BJ (cell line): ENCODE measurements at places on chromosomes 3 and 15.

GRCh38 chr3:100775669-100776068 lies 66.4 kb downstream of the TFG start:
- no peak for DNase-seq

DNA sequence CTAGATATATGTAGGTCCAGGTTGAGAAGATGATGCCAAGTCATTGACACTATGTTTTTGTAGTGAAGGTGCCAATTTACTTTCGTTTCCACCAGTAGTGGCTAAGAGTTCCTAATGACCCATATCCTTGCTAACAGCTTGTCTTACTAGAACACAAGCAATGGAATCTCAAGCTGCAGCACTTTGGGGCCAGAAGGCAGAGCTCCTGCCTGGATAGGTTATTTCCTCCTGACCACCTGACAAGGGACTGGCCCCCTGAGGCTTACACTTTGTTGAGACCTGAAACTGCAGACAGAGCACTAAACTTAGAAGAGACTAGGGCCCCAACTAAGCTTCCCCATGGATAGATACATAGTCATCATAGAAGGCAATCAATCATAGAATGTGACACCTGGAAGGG lies 11.7 kb downstream of the ONECUT1 start:
- DNase-seq: no peak

DNA sequence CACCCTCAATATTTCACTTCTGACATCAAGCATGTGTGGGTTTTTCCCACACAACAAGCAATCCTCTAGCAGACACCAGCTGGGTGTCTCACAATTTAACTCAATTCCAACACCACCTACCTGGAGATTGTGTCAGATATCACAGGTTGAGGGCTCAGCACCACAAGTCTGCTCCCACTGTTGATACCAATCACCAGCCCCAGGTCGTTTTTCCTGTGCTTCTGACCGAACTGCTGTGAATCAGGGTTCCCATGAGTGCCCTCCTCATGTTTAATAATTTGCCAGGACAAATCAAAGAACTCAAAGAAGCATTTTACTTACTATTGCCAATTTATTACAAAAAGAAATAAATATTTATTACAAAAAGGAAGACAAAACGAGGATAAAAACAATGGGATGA lies 25.0 kb upstream of the PRR20G start:
- no peak for DNase-seq

- DNase-seq: no peak
Measured at GRCh38 chr3:103337179-103337845, 902.5 kb downstream of the ZPLD1 start.

GRCh38 chr3:25495726-25496253 lies 67.7 kb downstream of the RARB start:
- no peak for DNase-seq

- no peak for DNase-seq
Measured at GRCh38 chr3:106249981-106250380, 381.2 kb upstream of the CBLB start.

GRCh38 chr3:137079571-137079970 lies 121.8 kb downstream of the IL20RB start:
- no peak for DNase-seq

DNA sequence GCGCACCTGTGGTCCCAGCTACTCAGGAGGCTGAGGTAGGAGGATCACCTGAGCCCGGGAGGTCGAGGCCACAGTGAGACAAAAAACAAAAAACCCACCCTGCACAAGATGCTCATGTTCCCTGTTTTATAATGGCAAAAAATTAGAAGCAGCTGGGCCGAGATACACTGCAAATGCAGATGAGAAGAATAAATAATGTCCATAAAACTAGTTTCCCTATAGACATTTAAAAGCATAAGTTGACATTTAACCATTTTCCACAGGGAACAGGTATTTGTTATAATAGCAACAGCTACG lies 537 bp upstream of the SCAP start:
- DNase-seq: no peak

- no peak for DNase-seq
Measured at GRCh38 chr3:195790901-195791300, 20.8 kb downstream of the MUC4 start.

DNA sequence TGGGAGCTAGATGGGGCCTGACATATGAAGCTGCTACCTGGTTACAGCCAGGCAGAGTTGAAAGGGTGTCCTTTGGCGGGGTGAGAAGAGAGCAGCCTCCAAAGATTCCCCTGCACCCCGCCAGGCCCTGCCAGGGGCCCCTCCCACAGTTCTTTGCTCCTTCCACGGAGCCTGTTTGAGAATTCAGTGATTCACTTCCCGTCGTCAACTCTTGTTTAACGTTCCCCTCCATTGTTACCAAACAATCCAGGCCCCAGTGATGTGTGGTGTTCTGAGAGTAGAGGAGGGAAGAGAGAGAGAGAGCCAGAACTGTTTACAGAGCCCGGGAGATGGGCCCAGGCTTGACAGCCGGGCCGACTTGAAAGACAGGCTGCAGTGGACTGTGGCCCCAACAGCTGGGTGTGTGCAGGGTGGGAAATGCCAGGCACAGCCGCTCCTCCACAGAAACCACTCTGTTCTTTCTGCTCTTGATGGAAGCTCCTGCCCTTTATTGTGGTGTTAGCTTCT lies 81.5 kb downstream of the SMAD3 start:
- DNase-seq: no peak

GRCh38 chr3:25427563-25427941 lies 511 bp upstream of the RARB start:
- DNase-seq: no peak
